ENCODE measurements at places on chromosomes 3 and 15.

DNA sequence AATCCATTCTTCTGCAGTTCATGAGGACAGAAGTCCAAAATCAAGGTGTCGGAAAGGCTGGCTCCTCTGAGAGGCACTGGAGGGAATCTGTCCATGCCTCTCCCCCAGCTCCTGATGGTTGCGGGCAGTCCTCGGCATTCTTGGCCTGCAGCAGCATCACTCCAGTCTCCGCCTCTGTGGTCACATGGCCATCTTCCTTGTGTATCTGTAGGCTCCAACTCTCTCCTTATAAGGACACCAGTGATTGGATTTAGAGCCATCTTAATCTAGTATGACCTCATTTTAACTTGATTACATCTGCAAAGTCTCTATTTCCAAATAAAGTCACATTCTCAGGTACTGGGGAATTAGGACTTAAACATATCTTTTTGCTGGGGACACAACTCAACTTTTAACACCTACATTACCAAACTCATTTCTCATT lies 56.0 kb upstream of the FLNB start:
- no peak for DNase-seq

DNA sequence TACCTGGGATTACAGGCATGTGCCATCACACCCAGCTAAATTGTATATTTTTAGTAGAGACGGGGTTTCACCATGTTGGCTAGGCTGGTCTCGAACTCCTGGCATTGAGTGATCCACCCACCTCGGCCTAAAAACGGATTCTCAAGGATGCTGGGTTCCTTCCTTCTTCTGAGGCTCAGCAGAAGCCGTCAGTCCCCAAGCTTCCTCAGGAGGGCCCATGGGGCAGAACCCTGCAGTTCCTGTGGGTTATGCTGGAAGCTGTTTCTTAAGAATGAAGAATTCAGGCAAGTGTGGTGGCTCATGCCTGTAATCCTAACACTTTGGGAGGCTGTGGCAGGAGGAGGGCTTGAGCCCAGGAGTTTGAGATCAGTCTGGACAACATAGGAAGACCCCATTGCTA lies 29.0 kb upstream of the ZNF710 start:
- DNase-seq = no peak

- no peak for DNase-seq
These were observed 308.8 kb upstream of the NR2E3 start for GRCh38 chr15:71501344-71502076.

DNA sequence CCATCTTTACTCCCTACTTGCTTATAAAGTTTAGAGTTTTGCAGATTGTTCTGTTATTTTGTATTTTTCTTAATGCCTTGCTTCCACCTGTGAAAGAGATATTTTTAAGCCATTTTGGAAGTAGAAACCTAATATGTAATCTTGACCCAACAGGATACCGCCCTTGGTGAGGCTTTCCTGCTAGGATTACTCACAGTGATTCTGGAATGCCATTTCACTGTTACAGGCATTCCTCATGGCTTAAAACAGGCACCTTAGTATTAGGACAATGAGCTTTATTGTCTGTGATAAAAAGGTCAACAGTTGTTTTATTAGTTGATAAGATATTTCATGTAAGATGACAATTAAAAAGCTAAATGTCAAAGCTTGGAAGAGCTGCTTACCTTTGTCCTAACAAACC lies 58.2 kb downstream of the PHLDB2 start:
- DNase-seq = no peak

GRCh38 chr15:94703596-94703995 lies 472.2 kb downstream of the MCTP2 start:
- no peak for DNase-seq

DNA sequence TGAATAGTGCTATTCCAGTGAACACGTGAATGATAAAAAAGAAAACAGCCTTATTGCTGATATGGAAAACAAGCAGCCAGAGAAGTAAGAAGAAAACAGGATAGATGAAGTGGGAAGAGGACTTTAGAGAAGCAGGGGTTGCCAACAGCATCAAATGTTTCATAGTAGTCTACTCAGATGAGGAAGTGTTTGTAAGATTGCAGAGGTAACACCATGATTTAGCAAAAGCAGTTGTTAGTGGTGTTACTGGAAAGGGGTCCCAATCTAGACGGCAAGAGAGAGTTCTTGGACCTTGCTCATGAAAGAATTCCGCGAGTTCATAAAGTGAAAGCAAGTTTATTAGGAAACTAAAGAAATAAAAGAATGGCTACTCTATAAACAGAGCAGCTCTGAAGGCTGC lies 108.8 kb upstream of the MCTP2 start:
- no peak for DNase-seq

- no peak for DNase-seq
These were observed 87.9 kb upstream of the LINGO1 start for GRCh38 chr15:77720655-77721054.

- DNase-seq = peak; percentile 11
These were observed 27.8 kb downstream of the SHQ1 start for GRCh38 chr3:72820415-72820814.

- no peak for DNase-seq
These were observed 30.4 kb upstream of the PLAAT1 start for GRCh38 chr3:193210618-193211017.

GRCh38 chr3:43707266-43707665 lies 16.5 kb downstream of the ABHD5 start:
- DNase-seq = no peak

DNA sequence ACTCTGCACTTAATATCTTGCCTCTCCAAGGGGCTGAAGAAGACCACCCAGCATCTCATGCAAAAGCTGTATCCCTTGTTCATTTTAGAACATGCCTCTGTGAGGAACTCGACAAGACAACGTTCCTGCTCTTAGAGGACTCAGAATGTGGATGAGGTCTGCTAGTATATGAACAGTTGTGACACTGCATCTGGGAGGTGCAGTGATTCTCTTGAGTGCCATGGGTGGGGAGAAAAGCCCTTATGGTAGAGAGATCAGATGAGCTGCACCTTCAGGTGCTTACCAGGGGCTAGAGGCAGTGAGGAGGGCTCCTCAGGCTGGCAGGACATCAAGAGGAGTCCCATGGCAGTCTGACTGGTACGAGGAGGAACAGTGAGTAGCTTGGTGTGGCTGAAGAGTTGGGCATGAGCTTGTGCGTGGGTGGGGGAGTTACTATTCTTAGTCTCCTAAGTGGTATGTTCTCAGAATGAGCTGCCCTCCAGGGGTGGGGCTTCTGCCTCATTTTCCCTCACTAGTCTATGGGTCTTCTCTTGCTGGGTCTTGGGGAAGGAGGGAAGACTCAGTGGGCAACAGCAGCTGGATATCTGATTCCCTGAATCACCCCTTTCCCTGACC lies 56.7 kb upstream of the ATP2B2 start:
- DNase-seq = no peak

DNA sequence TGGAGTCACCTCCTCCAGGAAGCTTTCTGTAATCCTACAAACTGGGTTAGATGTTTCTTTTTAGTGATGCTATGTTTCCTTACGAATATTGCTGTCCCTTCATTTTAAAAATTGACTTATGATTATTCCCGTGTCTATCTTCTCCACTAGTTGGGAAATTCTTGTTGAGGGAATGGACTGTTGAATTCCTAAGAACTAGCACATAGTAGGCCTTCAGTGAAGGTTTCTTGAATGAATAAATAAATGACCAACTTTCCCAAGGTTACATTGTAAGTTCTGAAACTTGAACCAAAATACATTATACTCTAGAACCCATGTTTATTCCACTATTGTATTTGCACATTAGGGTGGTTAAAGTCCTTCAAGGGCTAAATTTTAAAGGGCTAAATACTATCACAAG lies 812 bp upstream of the IL20RB start:
- DNase-seq = no peak

GRCh38 chr3:72896996-72897757 lies 9.3 kb downstream of the GXYLT2 start:
- no peak for DNase-seq

DNA sequence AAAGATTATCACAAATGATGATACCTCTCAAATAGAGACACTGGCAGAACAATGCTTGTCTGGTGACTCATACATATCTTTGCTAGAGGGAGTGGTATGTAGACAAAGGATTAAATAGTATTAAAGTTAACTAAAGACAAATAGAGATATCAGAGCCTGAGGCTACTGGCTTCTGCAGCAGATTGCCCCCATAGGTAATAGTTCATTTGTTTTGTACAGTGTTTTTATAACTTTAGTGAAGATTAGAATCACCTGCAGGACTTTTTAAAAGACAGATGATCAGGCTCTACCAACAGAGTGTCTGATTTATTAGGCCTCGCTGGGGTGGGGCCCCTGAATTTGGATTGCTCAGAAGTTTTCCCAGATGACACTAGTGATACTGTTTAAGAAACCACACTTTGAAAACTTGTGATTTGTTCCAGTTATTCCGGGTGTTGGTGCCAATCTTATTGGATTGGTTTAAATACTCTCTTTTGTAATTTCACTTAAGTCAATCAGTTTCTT lies 96.4 kb downstream of the NAALADL2 start:
- no peak for DNase-seq

GRCh38 chr3:39127908-39128304 lies 20.4 kb downstream of the TTC21A start:
- DNase-seq = no peak

DNA sequence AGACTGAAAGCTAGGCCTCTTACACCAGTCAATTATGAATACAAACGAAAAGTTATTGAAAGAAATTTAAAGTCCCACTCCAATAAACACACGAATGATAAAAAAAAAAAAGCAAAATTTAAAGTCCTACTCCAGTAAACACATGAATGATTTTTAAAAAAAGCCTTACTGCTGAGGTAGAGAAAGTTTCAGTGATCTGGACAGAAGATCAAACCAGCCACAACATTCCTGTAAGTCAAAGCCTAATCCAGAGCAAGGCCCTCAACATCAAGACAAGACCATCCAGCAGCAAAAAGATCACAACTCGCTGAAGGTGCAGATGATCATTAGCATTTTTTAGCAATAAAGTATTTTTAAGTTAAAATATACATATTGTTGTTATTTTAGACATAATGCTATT lies 95.6 kb upstream of the LIPC start:
- DNase-seq = no peak
